NCI-H524 treated with DMSO at 0.1 percent for 48 hours (cell line): ENCODE measurements at places on chromosomes 7 and 10.

GRCh38 chr7:49787980-49788379 lies 14.5 kb downstream of the VWC2 start:
- DNase-seq: no peak

GRCh38 chr10:4867520-4868356 lies 41.7 kb downstream of the AKR1E2 start:
- DNase-seq: no peak

GRCh38 chr7:107933386-107934013 lies 42.5 kb downstream of the DLD start:
- no peak for DNase-seq

DNA sequence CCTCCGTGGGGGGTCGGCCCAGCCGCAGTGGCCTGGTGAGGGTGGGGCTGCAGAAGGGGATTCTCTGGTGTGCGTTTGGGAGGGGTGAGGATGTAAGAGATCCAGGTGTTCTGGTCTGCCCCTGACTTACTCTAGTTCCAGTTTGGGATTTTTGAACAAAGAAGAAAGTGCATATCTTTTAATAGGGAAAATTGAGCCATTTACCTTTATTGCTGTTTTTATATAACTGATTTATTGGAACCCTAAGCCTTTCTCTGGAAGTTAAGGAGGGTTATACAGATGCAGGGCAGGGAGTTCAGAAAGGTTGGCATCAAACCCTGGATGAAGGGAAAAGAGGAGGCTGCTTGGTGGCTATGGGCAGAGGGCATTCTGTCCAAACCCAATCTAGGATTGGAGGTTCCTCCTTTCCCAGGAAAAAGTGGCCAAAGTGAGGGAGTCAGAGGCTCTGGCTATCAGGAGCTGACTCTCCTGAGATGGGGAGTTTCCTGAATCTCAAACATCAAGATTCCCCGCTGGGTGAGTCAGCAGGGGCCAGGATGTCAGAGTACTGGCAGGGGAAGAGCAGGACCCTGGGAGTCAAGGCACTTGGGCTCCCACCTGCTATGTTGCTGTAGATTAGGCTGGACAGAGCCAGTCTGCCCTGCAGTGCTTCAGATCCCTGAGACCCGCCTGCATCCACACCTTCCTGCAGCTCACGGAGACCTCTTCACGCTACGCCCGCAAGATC lies 67.5 kb downstream of the CLIP2 start:
- DNase-seq: no peak

GRCh38 chr10:61866700-61867368 lies 34.7 kb upstream of the ARID5B start:
- DNase-seq: no peak

DNA sequence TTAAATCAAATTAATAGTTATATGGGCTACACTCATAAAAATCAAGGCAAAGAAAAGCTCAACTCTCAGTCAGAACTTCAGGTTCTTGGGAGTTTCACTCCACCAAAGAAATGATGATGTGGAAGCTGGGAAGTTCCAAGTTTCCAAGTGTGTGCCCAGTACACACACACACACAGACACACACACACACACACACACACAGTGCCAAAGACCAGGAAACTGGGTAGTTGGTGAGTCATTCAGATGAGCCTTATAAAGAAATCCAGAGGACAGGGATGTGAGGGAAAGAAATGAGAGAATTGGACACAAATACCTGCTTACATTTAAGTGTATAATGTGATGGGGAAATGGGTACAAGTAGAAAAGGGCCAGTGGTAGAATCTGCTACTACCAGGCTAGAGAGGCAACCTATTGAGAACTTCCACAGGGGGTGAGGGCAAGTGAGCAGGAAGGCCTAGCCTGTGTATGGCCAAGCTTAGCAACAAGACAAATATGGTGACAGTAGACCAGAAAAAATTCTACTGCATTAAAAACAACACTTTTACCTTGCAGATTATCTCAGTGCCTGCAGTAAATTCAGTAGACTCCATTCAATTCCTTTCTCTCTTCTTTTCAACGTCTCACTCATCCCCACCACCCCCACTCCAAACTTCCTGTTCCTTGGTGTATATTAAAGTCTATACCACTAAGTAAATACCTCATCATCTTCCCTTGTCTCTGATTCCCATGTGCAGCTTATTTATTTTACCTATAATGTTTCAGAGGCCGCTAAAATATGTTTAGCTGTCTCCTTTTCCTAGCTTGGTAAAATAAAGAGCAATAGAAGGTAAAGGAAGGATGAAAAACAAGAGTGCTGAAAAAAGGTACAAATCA lies 95.0 kb downstream of the CABCOCO1 start:
- DNase-seq: no peak

GRCh38 chr10:69884686-69885085 lies 83.0 kb downstream of the COL13A1 start:
- no peak for DNase-seq

DNA sequence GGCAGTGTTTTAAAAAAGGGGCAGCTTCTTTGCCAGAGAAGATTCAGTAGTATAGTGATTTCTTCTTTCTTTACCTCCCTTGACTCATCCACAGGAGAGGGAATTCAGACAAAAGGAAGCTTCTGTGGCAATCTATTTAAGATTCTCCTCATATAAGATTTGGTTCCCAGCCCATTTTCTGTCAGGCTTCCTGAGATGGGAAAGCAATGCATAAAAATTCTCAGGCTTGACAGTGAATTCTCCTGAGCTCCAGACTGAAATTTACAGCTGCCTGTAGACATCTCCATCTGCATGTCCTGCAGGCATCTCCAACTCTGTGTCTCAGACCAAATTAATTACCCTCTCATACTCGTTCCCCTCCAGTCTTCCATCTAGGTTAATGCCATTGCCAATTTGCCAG lies 72.8 kb downstream of the TSPAN12 start:
- DNase-seq: no peak

DNA sequence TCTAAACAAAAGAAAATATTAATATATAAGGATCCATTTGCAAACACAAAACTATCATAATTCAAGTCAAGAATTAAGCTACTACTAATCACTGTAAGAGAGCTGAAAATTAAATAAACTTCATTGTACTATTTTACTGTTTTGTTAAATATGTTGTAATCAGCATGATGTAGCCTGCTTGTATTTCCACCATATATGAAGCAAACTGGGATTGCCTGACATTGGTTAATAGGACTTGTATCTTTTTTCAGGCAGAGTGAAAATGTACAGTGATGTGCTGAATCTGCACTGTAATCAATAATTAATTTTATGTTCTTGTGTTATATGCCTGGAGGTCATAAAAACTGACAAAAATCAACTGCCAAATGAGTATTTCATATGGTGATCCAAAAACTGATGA lies 25.4 kb downstream of the TRDMT1 start:
- no peak for DNase-seq

DNA sequence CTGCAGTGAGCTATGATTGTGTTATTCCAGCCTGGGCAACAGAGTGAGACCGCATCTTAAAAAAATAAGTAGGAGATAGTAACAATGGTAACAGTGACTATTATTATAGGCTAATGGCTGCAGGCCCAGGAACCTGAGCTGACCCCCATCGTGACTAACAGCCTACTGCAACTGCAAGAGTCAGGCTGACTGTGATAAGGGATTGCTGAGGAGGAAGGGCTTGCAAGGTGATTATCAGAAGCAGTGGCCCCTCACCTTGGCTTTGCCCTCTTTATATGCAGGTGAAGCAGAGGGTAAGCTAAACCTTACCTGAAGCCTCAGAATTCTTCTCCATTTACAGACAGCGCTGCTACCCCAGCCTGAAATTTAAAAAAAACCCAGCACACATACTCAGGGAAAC lies 83.9 kb upstream of the SDK1 start:
- DNase-seq: no peak

DNA sequence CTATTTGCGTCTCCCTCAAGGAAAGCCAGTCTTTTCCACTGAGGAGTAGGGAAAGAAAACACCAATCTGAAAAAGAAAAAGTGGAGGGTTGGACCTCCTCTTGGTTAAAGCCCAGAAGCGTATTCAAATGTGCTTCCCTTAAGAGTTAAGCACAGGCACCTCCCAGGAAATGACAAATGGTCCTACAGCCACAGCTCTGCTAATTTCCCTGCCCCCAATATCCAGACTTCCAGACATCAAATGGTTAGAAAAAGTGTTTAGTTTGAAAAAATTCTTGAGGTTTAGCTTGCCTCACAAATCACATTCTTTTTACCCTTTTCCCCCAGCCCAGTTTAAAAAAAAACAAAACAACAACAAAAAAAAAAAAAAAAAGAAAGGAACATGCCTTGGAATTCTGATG lies 19.0 kb upstream of the COL1A2 start:
- no peak for DNase-seq

- no peak for DNase-seq
Observed at GRCh38 chr7:2732388-2732787, 44.4 kb downstream of the AMZ1 start.

GRCh38 chr10:7417103-7417623 lies 6.3 kb upstream of the SFMBT2 start:
- DNase-seq: no peak

- no peak for DNase-seq
Observed at GRCh38 chr10:28796606-28797512, 119.5 kb downstream of the BAMBI start.

DNA sequence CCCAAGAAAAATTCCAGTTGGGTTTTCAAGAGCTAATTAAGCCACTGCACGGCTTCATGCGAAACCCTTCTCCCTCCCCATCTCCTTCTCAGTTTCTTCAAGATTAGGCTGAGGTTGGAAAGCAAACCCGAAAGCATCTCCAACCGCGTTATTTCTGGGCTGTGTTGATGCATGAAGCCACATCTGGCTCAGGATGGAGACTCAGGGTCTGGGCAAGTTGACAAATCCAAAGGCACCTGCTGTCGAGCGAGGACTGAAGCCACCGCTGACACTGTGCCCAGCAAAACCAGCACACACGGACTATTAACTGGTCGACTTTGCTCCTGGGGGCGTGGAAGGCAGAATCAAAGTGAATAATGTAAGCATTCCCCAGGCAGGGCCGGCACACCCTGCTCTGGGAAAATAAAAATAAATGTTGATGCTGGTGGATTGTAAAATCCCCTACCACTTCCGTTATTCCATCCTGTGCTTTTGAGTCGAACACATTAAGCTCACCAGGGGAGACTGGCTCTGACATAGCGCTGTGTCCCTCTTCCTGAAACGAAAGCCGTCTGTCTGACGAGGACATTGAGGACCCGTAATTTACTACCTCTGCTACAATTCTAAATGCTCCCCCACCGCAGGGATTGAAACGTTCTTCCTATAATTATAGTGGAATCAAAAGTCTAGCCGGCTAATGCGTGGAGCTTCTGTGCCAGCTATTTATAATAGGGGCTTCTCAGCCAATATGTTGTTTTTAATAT lies 269.8 kb downstream of the ADARB2 start:
- no peak for DNase-seq

- no peak for DNase-seq
Observed at GRCh38 chr10:10903620-10904019, 114.1 kb upstream of the CELF2 start.

DNA sequence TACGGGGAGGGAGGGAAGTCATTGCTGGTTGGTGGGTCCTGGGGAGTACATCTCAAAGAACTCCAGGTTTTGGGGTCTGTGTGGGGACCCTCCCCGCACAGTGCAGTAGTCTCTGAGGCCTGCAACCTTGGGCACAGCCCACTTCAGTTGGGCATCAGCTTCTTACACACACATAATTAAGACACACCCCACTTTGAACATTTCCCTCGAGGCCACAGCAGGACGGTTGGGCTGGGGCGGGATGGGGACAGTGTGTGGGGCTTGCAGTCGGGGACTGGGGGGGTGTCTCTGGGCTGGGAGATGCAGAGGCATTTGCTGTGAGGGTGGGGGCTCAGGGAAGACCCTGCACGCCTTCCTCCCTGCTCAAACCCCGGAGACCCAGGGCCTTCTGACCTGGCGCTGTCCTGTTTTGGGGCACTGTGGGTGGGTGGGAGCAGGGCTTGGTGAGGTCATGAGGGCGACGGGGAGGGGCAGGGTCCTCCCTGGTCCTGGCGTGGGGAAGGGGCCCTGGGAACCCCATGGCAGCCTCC lies 1.3 kb downstream of the LFNG start:
- DNase-seq: no peak

DNA sequence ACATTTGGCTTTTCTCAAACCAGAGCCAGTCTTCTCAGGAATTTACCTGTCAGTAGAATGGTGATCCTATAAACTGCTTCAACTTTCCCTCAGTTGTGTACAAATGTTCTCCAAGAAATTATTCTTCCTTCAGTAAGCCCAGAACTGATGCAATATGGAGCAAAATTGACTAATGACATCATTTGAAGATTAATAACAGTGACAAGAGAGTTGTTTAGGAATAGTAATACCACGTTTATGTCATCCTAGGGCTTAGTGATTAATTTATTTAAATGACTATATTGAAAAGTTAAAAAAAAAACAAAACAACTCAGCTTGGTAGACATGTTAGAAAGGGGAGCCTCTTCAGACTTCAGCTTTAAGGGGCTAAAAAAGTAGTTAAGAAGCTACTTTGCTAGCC lies 933.2 kb downstream of the GATA3 start:
- DNase-seq: no peak

DNA sequence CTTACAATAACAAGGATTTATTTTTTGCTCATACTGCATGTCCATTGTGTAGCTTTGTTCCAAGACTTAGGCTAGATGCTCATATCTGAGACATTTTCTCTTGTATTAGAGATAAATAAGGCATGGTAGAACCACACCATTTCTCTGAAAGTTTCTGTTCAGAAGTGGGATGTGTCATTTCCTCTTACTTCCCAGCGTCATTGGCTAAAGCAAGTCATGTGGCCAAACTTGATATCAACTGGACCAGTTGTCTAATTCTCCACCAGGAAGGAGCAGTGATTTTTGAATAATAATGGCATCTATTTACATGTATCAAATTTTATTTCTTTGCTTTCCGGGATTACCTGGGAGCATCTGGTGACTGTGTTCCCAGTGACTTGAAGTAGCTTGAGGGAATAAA lies 38.3 kb downstream of the AHCYL2 start:
- DNase-seq: no peak

DNA sequence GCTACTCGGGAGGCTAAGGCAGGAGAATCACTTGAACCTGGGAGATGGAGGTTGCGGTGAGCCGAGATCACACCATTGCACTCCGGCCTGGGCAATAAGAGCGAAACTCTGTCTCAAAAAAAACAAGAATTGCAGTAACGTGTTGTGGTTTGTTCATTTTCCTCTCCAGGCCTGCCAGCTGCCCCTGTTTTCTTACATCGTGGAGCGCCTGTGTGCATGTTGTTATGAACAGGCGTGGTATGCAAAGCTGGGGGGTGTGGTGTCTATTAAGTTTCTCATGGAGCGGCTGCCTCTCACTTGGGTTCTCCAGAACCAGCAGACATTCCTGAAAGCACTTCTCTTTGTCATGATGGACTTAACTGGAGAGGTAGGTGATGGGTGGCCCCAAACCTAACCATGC lies 52.1 kb downstream of the TRRAP start:
- DNase-seq: no peak

- DNase-seq: no peak
Observed at GRCh38 chr7:80097756-80098155, 36.9 kb upstream of the GNAI1 start.

DNA sequence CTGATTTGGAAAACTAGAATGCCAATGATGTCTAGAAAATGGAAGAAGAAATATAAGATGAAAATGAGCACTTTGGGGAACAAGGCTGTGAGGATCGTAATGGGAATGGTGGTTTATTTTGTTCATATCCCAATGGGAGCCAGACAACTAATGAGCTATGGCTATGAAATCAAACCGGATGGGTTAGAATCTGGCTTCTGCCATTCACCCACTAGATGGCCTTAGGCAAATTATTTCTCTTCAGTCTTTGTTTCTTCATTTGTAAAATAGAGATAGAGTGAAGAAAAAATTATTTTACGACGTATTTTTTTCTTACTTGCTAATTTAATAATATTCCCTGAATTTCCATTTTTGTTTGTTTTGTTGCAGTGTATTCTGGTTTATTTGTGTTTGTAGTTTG lies 572.1 kb upstream of the IGFBP3 start:
- no peak for DNase-seq
